ENCODE measurements at places on chromosomes 7 and 10.

DNA sequence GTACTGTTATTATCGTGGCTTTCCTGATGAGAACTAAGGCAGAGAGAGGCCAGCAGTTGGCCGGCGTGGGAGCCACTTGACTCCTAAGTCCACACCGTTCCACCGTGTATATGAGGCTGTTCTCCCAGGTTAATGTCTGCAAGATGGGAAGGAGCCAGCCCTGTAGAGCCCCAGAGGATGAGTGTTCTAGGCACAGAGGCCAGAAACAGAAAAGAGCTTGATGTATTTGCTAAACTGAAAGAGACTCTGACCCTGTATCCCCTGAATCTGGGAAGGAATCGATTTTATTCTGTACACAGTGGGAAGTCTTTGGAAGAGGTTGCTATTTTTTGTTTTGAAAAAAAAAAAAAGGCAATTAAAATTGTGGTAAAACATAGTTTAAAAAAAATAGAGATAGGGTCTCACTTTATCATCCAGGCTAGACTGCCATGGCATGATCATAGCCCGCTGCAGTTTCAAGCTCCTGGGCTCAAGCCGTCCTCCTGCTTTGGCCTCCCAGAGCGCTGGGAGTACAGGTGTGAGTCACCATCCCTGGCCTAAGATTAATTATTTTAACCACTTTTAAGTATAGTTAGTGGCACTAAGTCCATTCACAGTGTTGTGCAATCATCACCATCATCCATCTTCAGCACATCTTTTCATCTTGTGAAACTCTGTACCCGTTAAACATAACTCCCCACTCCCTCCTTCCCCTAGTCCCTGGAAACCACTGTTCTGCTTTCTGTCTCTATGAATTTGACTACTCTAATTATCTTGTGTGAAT, 348.8 kb downstream of the SDK1 start:
- DNase-seq, result no peak

DNA sequence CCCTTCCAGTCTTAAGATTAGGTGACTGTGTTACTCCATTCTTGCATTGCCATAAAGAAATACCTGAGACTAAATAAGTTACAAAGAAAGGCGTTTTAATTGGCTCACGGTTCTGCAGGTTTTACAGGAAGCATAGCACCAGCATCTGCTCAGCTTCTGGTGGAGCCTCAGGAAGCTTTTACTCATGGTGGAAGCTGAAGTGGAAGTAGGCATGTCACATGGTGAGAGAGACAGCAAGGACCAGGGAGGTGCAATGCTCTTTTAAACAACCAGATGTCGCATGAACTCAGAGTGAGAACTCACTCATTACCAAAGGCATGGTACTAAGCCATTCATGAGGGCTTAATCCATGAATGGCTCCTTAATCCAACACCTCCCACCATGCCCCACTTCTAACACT, 34.0 kb upstream of the TMEM273 start:
- DNase-seq, result no peak

DNA sequence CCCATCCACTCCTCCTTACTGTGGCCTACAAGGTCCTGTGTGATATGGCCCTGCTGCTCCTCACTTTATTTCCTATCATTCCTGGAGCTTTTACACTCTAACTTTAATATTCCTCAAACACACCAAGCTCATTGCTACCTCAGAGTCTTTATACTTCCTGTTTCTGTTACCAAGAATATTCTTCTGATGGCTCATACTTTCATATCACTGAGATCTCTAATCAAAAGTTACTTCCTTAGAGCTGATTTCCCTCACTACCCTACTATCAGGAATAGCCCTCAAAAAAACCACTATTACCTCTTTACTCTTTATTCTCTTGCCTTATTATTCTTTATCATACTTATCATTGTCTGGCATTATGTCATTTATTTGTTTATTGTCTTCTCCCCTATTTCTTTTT, 5.8 kb upstream of the PPP3CB start:
- no peak for DNase-seq

DNA sequence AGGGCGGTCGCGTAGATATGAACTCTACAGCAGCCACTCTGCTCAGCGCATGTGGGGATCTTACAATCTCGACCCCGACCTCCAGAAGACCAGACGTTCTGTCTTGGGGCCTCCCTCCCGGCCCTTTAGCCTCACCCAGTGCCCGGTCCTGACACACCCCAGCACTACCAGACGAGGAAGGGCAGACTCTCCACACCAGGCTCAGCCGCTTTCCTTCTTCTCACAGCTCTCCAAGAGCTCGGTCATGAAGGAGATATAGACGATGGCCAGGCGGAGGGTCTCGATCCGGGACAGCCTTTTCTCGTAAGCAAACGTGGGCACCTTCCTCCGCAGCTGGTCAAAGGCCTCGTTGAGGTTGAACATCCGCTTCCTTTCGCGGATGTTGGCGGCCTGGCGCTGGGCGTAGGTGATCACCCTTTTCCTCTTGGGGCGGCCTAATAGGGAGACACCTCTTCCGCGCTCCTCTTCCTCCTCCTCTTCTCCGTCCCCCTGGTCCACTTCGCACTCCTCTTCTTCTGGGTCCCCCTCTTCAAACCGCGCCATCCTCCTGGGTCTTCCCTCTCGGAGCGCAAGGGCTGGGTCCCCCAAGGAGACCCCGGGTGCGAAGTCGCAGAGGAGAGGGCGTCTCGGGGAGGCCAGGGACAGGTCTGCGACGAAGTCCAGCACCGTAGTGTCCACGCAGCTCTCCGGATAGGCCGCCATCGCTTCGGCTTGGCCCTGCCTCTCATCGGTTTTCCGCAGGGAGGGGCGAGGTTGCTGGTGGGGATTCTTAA, at the start of gene FERD3L:
TSS of gene FERD3L (minus strand) at position 761 of the 773 bp plus-strand sequence. CDS start at position 702, 59 bp downstream.
- peak; percentile 14 for DNase-seq

All from endothelial cell (in vitro differentiated cells).